ENCODE measurements at places on chromosomes 2 and 18.

GRCh38 chr18:11688972-11689668, at the start of gene GNAL:
GNAL (plus strand) TSS chr18:11689264; CDS start chr18:11689564, 300 bp downstream.
- no peak for DNase-seq

DNA sequence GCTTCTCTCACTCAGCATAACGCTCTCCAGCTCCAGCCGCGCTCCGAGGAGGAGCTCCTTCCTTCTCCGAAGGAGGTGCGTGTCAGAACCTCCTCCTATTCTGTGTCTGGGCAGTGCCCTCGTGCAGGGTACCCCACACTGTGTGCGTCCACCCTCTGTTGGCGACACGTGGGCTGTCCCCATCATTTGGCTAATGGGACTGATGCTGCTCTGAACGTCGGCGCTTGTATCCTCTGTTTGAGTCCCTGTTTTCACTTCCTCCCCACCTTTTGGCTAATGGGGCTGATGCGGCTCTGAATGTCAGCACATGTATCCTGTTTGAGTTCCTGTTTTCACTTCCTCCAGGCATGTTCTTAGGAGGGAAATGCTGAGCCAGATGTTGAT, 22.2 kb downstream of the KCNG2 start:
- no peak for DNase-seq

DNA sequence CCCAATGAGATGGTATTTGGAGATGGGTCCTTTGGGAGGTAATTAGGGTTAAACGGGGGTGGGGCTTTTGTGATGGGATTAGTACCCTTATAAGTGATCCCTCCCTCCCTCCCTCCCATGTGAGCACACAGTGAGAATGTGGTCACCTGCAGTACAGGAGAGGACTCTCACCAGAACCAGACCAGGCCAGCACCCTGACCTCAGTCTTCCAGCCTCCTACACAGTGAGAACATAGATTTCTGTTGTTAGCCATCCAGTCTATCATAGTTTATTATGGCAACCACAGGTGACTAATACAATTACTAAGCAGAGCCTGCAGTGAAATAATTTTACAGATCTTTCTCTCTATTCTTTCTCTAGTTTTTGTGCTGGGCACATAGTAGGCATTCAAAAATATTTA, 137.7 kb upstream of the PKDCC start:
- DNase-seq: no peak

DNA sequence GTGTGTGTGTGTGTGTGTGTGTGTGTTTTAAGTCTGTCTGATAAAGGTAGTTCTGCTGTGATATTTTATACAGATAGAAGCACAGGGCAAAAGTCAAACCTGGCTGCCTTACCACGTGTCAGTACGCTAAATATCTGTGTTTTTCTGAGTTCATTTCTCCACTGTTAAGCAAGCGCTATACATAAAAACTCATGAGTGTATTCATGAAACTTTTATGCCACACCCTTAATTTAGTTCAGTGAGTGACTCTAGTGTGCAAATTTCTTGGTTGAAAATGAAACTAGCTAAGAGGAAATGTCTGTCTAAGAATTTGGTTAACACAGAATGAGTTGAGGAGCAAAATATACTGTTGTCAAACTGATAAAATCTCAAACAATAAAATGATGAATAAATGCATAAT, 11.2 kb downstream of the CASP10 start:
- DNase-seq: no peak

DNA sequence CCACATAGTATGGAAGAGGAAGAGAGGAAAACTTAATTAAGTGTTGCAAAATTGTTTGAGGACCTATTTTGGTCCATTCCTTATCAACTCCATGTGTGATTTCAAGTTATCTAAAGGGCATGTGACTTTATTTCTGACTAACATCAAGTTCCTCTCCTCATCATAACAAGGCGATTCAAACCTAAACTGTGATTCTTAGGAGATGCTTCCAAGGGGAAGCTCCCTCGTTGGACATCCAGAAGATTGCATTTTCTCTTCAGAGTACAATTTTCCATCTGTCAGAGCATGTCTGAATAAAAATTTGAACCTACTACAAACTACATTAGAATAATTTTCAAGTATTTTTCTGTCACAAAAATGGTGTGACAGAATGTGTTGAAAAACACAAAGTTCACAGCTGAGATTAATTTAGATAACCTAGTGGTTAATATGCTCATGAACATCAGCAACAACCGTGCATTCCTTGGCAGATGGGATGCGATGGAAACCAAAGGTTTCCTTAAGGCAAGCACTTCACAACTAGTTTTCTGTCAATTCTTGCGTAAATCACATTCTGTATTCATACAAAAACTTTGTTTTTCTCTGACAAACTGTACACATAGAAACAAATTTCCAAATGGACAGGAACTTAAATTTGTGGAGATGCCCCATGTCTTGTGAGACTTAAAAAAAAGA, 4.2 kb downstream of the SFT2D3 start:
- DNase-seq: no peak

- no peak for DNase-seq
Observed at GRCh38 chr2:126837966-126838715, 60.5 kb upstream of the TEX51 start.

Data from cortex of kidney (tissue), 1 donor.